Activated CD4-positive, alpha-beta T cell treated with anti-CD3 and anti-CD28 coated beads, Interleukin-2, amount 50 U/mL, for 4 hours (primary cell): ENCODE measurements at places on chromosomes 2 and 18.

GRCh38 chr2:170878066-170878465 is 51.0 kb upstream of the GORASP2 start:
- no peak for DNase-seq

DNA sequence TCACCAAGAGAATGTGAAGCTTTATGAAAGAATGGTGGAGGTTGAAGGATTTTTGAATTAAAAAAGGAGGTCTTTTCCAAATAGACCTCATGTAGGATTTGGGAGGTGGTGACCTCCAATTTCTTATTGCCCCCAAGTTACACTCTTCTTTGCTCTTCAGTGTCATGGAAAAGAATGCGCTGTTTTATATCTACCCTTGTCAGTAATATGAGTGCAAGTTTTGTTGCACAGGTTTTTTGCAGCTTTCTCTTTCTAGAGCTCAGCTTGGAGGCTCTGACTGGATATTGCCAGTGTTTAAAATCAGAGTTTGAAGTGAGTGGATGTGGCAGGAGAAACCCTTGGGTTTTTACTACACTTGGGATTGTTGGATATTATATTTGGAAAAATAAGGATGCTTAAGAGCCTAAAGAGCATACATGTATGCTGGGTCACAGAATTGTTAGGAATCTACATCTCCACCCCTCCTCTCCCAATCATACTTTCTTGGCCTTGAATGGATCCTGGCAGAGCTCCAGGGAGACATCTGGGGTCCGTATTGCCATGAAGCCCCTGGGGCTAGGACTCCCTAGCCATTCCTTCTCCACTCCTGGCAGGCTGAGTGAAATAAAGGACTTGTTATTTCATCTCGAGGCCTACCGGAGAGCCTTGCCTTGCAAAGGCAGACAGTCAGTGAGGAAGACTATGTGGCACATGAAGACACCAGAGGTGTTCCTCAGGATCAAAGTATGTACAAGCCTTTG is 43.8 kb downstream of the APOB start:
- DNase-seq, result no peak

- DNase-seq, result no peak
Observed at GRCh38 chr2:98084869-98085238, 2.1 kb upstream of the VWA3B start.

DNA sequence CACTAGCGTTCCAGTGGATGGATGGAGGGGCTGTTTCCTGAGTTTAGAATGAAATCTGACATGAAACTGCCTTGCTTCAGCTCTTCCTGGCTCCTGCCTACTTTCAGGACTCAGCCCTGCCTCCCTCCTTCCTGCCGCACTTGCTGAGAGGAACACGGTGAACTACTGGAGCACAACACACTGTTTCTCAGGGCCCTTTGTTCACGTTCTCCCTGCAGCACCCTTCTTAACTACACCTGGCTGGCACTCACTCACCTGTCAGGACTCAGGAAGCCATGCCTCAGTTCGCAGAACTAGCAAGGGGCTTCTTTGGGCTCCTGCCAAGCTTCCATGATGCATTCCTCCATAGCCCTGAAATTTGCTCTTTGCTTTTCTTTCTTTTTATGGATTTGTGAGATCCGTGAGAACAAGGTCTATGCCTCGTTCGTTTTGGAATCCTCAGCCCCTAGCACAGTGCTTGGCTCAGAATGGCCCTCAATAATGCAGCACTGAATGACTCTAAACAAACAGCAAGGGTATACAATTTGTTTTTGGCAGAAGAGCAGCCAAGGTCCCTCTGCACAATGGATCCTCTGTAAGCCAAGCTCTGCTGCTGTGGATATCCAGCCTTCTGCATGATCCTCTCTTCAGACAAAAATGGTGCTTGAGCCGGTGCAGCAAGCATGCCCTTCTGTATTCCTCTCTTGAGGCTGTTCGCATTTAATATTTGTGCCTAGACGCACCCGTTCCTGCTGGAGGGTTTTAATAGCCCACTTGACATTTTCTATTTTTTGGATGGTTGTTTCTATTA is 357.0 kb downstream of the TSN start:
- DNase-seq, result no peak

GRCh38 chr2:172993139-172993538 is 82.5 kb upstream of the MAP3K20 start:
- DNase-seq, result no peak

DNA sequence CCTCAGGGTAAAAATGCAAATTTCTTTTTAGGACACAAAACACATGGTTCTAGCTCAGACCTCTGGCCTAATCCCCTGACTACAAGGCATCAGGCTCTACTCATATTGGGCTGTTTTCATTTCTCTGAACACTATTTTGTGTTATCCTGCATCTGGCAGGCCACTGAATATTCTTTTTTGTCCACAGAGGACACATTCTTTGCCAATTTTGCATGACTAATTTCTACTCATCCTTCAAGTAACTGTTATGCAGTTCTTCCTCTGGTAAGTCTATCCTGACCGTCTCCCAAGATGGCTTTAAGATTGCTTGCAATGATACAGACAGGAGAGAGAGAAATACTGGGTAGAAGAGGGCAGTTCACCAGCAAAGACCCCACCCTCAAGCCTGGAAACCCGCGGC is 107.6 kb upstream of the RGPD4 start:
- no peak for DNase-seq

DNA sequence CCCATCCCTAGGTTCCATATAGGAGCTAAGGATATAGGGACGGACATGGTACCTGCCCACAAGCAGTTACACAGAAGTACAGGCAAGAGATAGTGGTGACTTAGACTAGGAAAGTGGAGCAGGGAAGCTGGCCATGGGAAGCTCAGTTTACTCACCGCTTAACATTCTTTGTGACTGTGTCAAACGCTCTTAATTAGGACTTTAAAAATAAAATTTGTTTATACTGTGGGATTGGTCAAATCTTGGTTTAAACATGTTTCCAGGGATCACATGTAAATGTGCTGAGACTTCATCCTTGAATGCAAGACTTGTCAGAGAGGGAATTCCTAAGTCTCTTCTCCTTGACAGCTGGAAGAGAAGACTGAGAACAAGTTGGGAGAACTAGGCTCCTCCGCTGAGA is 107.3 kb downstream of the MTCL1 start:
- no peak for DNase-seq

GRCh38 chr18:35516351-35516750 is 18.6 kb upstream of the INO80C start:
- no peak for DNase-seq

DNA sequence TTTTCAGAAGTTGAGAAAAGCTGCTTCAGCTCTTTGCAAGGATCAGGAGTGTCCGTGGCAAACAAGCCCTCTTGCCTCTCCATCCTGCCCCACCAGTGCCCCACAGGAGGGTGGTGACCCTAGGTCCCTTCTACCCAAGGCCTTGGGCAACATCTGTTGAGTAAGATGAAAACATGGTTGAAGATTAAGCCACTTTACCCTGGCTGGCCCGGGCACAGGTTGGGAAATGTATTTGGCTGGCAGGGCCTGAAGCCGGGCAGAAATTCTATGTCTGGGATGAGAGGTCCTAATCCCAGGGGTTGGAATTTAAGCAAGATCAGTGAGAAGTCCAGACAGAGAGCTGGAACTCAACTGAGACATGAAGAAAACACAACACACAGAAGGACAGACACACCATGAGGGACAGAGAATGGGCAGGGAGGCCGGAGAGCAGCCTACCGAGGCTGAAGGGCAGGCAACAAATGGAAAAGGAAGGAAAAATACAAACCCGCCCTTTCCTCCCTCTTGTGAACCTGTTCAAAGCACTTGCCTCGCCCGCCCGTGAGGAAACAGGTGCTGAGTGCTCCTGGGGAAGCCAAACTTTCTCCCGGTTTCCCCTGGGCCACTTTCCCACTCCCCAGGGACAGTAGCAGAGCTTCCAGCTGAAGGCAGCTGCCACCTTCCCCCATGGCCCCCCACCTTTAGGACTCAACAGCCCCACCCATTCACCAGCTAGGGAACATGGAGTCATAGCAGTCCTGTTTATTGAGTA is 86.1 kb downstream of the TNS1 start:
- no peak for DNase-seq

DNA sequence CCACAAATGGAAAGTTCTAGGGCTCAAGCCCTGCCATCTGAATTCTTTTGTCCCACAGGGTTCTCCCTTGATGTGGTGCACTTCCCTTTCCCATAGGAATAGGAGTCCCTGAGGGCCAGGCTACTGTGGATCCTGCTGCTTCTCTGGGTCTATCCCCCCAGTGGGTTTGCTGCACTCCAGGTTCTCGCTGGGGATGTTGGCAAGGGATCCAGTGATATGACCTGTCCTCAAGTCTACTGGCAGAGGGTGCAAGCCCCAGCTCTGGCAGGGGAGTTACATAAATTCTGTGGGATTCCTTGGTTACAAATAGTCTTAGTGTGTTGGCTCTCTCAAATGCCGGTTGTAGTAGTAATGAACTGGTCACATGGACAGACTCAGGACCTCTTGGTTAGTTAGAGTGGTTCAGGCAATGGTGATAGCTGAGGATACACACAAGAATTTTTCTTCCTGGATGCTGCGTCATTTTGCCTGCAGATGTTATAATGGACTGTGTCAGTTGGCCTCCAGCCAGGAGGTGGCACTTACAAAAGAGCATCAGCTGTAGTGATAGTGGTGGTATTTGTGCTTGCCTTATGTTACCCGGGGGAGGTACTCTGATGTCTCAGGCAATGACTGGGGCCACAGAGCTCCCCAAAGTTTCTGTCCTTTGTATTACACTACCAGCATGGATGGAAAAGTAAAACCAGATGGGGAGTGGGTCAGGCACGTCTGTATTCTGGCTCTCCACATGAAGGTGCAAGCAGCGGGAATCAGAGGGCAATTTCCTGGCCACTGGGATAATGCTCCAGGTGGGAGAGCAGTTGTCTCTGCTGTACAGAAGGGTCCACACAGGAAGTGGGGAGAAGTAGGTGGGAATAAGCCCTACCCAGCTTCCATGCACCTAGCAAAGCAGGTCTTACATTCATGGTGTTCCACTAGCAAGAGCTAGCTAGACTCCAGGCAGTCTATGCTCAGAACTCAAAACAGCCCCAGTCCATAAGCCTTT is 267.9 kb downstream of the SOX11 start:
- no peak for DNase-seq

GRCh38 chr2:61670591-61671501 is 132.7 kb upstream of the XPO1 start:
- DNase-seq, result no peak

GRCh38 chr2:88855620-88856408 is 164.3 kb downstream of the RPIA start:
- DNase-seq, result no peak

DNA sequence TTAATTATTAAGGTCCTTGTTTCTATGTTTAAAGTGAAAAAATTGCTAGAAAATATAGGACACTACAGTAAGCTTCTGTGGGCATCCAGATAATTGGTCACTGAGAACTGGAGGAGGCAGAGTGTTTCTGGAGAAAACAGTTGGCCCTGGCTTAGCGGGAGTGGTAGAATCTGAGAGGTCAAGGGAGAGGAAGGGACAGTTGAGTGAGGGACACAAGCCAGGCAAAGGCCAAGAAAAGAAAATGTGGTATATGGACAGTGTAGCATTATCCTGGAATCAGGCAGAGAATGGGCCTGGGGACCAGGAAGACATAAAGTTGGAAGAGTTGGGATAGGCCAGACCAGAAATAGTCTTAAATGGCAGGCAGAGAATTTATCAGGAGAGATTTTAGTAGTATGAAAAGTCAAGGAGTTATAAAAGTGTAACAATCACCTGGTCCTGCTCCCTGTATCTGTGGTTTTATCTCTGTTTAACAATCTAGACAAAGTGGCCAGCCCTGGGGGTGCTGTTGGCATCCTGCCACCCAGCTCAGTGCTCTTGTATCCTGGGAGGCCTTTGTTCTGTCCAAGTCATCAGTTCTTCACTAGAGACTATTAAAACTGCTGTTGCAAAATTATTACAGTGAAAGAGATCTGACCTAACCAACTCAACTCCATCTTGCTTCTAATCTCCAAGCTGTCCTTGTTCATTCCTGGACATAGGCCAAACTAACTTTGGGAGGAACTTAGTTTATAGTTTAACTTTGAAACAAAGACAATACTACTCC is 15.4 kb upstream of the MSGN1 start:
- DNase-seq, result no peak

DNA sequence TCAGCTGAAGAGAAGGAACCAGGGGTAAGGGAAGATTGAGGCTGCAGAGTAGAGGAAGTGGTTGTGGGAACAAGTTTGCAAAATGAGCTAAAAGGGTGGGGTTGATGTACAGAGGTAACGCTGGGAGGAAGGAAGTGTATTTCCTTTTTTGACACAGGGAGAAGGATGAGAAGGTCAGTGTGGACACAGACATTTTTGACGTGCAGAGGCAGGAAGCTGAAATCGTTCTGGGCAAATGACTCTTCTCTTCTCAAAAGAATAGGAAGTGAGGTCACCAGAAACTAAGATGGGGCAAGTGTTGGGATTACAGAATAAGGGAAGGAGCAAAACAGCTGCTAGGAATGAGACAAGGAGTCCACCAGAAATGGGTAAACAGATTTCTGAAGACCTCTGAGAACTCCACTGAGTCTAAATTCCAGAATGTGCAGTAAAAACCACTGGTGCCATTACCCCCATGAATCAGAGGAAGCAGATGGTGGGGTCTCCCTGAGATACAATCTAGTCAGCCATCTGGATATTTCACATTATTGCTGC is 20.0 kb upstream of the RNF149 start:
- no peak for DNase-seq

DNA sequence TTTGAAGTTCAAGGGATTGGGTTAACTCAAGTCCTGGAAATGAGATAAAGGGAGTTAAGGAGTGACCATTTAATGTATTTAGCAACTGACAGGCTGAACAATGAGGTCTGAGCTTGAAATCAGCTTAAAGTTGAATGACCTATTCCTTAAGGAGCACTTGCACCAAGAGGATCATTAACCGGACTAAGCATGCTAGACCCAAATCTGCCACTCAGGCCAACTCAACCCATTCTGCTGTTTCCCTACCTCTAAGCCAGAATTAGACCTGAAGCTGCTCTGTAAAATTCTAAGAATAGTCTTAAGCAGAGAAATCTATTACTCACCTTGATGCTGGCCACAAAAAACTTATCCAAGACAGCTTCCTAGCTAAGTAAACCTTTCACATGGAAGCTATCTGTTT is 59.8 kb downstream of the SPRED2 start:
- DNase-seq, result no peak

- no peak for DNase-seq
Observed at GRCh38 chr2:114550895-114551793, 108.7 kb downstream of the DPP10 start.

DNA sequence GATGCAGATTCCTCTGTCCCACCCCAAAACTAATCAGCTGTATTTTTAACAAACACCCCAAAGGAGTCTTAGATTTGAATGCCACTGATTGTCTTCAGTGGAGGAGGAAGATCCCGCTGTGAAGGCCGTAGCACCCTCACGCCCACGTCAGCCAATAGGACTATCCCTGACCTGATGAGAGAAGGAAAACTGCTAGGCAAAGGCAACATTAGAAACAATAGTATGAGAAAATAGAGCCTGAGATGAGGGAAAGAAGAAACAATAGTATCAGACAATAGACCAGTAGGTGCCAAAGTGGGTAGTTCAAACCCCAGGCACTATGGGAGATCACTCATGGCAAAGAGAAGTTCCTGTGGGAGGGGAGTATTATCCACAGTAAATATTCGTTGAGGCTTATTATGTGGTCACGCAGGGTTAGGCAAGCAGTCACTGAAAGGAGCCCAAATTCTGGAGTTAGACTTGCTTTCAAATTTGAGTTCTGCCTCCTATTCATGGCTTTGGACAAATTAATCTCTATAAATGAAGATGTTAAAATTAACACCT is 2.8 kb downstream of the PCBP1 start:
- DNase-seq, result no peak

GRCh38 chr2:144456680-144457079 is 63.2 kb downstream of the ZEB2 start:
- no peak for DNase-seq
